Epithelial cell of prostate (primary cell): ENCODE measurements at places on chromosomes 3 and 15.

DNA sequence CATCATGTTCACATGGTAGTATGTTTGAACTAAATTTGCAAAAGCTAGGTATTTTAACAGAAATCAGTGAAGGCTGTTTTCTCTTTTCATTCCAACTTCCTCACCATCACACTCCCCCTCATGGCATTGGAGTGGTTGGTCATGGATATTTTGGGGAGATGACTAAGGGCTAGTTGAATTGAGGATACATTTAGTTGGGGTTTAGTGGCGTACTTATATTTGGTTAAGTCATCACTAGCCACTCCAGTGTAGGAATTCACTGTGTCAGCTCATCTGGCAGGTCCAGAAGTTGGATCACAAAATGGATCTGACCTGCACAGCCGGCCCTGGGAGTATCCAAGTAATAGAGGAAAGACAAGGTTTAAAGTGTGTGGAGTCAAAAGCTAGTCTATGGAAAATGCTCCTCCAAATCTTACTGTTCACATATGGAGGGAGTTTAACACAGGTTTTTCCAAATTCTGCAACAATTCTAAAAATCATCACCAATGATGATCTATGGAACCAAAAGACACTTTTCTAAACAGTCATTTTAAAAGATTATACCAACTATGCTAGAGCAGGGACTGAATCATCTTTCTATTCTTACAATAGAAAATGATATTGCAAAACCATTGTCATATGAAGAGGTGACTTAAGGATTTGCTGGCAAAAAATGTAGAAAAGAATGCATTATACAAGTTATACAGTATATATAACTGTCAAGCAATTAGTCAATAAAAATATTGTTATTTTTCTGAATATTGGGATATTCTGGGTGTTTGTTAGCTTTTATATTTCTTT lies 247.8 kb upstream of the PEX5L start:
- DNase-seq, result no peak

GRCh38 chr3:27533718-27534573 lies 49.8 kb upstream of the SLC4A7 start:
- peak; percentile 95 for DNase-seq

GRCh38 chr3:59998058-59998457 lies 948.2 kb upstream of the CFAP20DC start:
- no peak for DNase-seq

DNA sequence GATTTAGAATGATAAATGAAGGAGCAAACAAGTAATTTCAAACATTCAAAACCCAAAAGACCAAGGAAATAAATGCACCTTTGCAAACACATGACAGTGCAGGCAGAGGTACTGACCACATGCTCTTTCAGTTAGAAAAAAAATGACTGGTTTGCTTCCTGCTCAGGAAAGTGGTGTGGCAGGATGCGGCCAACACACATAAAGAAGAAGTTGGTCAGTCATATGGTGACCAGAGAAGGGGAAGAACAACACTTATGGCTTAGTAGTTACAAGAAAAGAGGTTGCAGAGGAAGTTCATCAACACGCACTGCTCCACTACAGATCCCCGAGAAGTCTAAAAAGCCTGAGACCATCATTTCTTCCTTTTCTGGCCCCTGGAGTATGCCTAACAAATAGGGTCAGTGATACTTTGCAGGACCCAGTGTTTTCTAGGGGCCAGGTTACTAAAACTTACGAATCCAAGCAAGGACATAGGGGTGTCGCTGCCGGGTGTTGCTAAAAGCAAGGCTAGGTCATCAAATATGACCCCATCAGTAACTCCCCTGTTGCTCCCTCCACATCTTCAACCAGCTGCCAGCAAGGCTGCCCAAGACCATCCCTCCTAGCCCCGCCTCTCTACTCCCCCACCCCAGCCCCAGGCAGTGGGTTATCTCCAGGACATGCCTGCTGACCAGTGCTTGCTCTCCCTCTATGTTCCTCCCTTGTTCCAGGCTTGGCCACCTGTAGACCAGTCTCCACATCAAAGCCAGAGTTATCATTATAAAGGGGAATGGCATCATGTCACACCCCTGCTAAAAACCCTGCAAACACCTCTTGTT lies 11.2 kb downstream of the ATP8B4 start:
- DNase-seq, result no peak

DNA sequence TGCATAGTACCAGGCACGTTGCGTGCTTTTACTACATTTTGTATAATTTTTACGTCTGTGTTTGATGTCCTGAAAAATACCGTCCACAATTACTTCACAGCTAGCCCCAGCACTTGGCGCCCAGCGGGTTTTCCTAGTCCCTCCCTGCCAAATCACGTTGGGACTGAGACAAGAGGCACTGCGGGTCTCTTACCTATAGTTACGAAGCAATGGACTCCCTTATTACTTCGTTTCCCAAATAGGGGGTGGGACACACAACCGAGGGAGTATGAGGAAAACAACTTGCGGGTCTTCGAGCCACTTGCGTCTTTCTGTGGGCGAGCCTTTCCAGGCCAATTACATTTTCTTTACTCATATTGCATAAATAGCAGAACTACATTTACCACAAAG lies 620 bp upstream of the CMSS1 start:
- no peak for DNase-seq

DNA sequence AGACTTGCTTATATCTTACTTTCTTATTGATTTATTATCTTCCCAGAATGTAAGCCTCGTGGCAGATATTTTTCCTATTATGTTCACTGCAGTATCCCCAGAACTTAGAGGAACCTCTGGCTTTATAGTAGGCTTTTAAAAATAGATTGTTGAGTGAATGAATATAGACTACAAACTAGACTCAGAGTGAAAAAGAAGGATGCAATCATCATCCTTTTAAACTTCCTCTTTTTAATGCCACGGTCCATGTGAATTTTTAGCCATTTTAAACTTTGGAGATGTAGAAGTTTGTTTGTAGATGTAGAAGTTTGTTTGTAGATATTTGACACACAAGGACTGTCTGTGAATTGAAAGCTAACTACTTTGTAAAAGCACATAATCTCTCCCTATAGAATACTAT lies 7.2 kb upstream of the P2RY12 start:
- no peak for DNase-seq

DNA sequence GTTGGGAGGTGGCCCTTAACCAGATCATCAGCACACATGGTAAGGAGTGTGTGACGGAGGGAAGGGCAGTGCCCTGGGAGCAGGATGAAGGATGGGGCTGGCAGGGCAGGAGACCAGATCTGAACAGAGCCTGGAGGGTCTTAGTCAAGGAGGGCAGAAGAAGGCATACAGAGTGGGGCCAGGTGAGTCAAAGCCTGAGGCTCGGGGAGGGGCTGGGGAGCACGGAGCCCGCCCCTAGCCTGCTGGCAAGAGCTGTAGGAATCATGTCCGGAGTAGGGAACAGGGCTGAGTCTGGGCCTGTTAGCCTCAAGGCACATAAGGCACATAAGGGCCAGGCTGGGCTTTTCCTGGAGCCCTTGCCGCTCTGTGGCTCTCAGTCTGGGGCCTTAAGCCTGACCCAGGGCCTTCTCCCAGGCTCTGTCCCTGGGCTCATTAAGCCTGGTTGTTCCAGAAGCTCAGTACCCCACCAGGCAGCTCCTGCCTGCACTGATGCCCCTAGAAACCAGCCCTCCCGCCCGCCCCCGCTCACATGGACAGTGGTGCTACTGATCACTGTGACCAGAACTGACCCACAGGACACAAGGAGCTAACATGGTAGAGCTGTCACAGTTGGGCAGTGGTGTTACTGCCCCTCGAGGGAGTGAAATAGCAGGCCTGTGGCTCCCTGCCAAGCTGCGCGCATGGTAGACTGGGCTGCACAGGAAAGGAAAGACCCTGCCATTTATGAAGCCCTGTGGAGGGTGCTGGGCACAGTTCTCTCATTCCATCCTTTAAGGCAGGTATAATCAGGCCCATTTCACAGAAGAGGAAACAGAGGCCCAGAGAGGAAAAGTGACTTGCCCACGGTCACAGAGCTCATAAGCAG lies 14.6 kb downstream of the ISG20 start:
- DNase-seq, result no peak

GRCh38 chr15:39431376-39431775 lies 149.5 kb upstream of the THBS1 start:
- DNase-seq, result no peak

GRCh38 chr3:9206287-9206686 lies 43.2 kb downstream of the SRGAP3 start:
- no peak for DNase-seq

DNA sequence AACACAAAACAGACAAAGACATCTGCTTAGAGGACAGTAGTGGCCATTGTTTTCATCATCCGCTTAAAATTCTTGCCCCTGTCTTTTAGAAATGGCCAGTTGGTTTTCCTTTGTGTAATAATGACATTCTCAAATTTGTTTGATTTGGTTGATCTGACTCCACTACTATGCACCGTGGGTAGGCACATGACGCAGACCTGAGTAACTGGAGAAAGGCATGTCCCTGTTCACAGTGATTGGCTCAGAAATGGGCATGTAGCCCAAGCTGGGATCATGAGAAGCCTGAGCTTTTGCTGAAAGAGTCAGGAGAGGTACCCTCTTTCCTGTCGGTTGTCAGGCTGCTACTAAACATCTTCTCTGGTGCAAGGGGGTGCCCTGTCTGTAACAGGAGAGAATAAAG lies 36.6 kb upstream of the MAGI1 start:
- no peak for DNase-seq

DNA sequence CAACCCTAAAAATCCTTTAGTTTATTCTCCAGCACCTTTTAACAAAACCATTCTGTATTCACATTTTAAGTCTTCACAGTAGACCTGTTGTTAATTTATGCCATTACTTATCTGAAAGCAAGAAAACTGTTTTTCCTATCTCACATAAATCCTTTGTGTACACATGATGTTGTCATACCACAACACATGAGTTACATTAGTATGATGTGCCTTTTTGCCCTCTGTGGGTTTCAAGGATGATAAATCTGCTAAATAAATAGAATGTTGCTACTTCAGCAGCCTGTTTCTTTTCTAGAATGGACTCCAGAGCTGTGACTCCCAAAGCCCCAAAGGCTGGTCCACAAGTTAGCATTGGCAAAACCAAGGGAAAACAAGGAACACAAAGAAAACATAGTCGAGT lies 151.6 kb downstream of the SERPINI1 start:
- DNase-seq, result peak; percentile 33
